ENCODE measurements at places on chromosomes 3 and 15.

DNA sequence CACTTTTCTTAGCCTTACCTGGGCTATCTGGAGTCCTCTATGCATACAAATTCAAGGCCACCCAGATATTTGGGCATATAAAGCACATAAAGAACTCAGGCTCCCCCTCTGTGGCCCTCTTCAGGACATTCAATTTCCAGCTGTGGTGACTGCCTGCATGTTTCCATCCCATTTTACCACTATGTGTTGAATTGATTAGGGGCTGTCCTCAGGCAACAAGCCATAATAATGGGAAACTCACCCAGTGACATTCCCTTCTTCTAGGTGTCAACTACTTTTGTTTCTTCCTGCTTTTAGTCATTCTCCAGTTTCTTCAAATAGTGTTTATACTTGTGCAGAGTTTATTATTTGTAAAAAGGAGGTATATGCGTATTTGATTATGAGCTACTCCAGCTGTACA lies 18.0 kb downstream of the NRG4 start:
- H3K27me3 ChIP-seq: no peaks in the 10 kb centered on the region
- H3K4me1 ChIP-seq: no peaks in the 10 kb centered on the region
- H3K4me3 ChIP-seq: no peak overlapping the region
- H3K27ac ChIP-seq: no peak overlapping the region
- H3K36me3 ChIP-seq: no peaks in the 10 kb centered on the region

DNA sequence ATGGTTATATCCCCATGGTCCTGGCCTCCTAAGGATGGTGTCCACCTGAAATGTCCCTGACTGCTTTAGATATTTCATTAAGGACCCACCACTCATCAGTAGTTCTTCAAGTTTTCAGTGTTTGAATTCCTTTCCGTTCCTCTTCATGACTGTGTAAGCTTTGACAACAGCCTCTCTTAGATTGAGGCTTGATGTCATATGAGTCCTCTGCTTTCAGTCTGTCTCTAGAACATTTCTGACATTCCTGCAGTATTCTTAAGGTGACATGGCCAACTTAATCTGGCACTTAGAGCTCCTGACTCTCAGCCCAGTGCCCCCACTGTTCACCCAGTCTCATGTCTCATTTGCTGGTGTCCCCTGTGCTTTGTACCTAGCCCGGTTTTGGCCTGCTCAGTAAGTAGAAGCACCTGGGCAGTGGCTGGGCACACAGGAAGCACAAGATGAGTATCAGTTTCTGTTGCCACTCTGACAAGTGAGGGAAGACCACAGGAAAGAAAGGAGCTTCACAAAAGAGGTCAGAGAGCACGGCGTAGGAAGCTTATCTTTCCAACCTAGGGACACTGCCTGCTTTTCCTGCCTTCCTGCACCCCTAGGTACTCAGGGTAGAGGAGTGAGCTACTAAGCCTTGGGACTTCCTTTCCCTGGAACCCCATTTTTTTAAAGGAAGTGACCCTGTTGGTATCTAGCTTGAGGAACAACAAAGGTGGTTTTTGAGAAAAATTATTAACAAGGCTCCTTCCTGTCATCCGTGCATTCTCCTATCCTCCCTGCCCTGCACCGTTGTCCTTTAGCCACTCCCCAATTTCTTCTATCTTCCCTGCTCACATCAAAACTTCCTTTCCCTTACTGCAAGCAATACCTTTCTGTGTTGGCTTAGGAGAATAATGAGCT lies 103.1 kb downstream of the KLHL25 start:
- H3K36me3 ChIP-seq: peaks cover 43% of the 10 kb centered on the region
- peak overlapping the region; percentile 58 for H3K27ac ChIP-seq
- no peaks in the 10 kb centered on the region for H3K27me3 ChIP-seq
- H3K4me3 ChIP-seq: no peak overlapping the region

DNA sequence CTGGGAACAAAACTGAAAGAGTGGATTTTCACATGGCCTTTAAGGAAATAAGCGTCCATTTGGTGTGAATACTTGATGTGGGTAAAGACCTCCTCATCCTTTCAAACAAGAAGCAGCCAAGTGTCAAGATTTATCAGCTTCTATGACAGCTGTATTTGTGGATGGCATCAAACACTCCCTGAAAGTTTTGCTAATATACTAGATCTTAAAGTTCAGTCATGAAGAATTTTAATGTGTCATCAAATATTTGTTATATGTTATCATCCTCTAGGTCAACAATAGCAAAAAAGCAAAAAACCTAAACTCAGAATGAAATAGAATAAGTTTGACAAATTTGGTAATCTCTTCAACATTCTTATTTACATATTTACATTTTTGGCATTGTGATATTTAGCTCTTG lies 29.1 kb upstream of the LYSMD4 start:
- no peak overlapping the region for H3K4me3 ChIP-seq
- H3K4me1 ChIP-seq: no peaks in the 10 kb centered on the region
- H3K27me3 ChIP-seq: no peaks in the 10 kb centered on the region
- no peak for DNase-seq

DNA sequence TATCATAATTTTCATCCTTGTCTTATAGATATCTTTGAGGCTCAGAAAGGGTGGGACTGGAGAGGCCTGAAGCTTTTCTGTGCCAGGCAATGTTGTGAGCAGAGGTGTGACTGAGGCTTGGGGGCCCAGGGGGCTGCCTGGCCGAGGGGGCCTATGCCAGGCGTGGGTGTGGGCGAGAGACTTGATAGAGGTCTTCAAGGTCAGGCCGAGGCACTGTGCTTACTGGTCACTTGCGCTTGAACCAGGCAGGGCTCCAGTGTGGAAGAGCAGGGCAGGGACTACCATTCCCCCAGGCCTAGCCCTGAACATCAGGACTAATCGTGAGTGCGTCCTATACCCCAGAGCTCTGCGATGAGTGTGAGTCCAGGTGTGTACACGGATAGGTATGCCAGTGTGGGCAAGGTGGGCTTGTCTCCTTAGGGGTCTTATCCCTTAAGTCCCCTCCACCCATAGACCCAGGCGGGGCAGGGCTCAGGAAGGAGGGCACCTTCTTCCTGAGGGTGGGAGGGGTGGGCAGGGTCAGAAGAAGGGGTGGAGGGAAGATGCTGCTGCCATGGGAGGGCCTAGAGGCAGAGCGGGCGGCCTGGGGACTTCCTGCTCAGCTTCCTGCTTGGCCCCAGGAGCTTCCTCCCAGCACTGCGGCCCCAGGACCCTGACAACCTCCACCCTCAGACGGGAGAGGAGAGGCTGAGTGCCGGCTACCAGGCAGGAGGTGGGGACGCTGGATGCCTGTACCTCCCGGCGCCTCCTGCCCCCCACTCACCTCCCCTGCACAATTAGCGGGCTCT lies 84.7 kb downstream of the LINGO1 start:
- H3K27ac ChIP-seq: no peak overlapping the region
- H3K27me3 ChIP-seq: no peaks in the 10 kb centered on the region
- no peaks in the 10 kb centered on the region for H3K4me1 ChIP-seq
- H3K36me3 ChIP-seq: no peaks in the 10 kb centered on the region

DNA sequence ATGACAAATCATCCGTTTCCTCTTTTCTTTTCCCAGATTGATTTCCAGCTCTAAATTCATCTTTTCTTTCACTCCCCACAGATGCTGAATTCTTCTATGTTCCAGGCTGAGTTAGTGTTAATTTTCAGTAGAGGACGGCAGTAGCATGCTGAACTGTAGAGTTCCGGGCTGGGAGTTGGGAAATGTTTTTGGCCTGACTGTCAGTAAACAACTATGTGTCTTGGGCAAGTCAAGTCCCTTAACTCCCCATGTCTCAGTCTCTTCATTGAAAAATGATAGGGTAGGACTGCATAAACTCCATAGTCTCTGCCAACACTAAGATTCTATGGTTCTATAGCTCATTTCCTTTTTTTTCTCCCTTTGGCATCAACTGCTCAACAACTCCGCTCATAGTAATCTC lies 333.9 kb downstream of the TIGIT start:
- no peaks in the 10 kb centered on the region for H3K4me1 ChIP-seq
- H3K27ac ChIP-seq: no peak overlapping the region
- no peak for DNase-seq
- no peak overlapping the region for H3K4me3 ChIP-seq
- H3K27me3 ChIP-seq: no peaks in the 10 kb centered on the region

DNA sequence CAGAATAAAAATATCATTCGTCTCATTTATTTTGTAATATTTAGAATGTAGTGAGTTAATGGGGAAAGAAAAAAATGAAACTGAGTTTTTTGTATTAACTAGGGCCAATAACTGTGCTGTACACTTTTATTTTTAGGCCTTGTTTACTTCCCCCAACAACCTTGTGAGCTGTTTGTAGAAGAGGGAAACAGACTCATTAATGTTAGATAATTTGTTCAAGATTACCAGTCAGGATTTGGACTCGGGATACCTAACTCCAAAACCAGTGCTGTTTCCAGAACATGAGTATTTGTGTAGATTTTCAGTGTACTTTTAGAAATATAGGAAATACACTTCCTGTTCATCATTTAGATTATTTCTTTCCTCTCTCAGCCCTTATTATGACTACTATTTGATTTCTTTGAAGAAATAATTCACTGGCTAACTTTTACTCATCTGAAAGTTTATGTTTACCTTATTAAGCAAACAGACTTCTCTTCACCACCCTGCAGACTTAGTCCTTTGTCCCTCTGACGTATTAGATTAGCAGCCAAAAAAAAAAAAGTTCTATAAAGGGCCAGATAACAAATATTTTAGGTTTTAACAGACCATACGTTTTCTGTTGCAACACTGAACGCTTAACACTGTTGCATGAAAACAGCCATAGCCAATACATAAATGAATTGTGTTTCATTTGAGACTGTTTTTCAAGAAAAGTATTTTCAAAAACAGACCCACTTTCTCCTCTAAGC lies 192.5 kb upstream of the CGNL1 start:
- no peaks in the 10 kb centered on the region for H3K4me1 ChIP-seq
- H3K27me3 ChIP-seq: no peaks in the 10 kb centered on the region
- DNase-seq: no peak
- no peak overlapping the region for H3K4me3 ChIP-seq

- no peaks in the 10 kb centered on the region for H3K36me3 ChIP-seq
- H3K27me3 ChIP-seq: no peaks in the 10 kb centered on the region
- H3K4me3 ChIP-seq: no peak overlapping the region
- no peak overlapping the region for H3K27ac ChIP-seq
These were observed 31.7 kb upstream of the XYLB start for GRCh38 chr3:38314764-38315487.

DNA sequence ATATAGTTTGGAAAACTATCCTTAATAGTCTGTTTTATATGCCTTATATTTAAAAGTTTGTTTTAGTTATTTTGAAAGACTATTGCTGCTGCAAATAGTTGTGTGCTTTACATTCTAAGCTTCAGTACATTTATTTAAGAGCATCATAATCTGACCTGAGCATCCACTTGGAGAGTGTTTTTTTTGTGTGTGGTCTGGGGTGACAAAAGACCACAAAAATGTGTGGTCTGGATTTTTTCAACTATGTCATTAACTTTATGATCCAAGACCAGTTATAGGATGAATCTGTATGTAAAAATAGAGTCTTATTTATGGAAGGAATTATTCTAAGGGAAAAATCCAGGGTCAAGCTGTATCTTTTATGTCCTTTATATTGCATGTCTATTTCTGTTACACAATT lies 77.4 kb downstream of the SLTM start:
- no peaks in the 10 kb centered on the region for H3K27me3 ChIP-seq
- no peak overlapping the region for H3K27ac ChIP-seq
- no peaks in the 10 kb centered on the region for H3K4me1 ChIP-seq
- H3K4me3 ChIP-seq: no peak overlapping the region
- H3K36me3 ChIP-seq: peaks cover 14% of the 10 kb centered on the region

DNA sequence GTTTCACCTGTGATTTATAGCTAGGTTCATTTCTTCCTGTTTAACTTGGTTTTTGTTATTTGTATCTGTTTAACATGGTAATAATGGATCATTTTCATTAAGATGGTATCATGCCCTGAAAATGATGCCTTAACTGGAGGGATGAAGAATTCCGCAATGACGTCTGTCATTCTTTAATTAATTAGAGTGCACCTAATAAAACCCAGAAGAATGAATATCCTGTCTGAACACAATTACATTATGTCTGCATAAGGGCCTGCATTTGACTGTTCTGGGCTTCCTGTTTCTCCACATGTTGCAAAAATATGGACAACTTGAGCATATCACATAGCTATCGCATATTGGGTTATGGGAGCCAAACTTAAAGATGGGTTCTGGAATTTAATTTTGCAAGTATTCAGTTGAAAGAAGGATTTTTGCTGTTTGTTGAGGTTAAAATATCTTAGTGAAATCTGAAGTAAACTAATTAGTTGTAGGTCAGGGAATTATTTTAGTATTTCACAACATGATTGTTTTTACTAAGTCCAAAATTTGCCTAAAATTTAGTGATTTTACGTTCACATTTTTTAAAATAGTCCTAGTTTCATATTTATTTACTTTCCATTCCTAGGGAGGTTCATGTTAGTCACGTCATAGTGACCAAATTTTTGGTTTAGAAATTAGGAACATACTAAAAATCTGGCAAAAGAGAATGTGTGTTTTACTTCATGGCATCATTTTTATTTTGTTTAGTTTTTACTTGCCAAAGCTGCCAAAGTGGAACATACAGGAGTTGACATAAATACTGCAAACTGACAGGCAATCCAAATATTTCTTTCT lies 321.0 kb upstream of the TGFBR2 start:
- no peak for DNase-seq
- peaks cover 6% of the 10 kb centered on the region for H3K4me1 ChIP-seq
- peak overlapping the region; percentile 58 for H3K27ac ChIP-seq
- H3K4me3 ChIP-seq: no peak overlapping the region

DNA sequence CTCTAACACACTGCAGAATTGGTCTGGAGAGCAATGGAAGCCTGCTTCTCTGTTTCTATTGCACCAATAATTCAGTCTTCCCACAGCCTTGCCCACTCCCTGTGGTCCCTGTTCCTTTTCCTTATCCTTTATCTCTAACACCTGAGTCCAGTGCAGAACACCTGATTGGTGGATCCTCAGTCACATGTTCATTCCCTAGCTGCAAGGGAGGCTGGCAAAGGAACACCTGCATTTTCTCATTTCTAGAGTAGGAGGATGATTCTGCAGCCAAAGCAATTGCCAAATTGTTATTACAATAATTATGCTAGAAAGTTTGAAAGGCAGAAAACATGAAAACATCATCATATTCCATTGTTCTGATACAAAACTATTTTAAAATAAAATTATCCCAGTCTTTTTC lies 83.8 kb upstream of the SAMMSON start:
- H3K36me3 ChIP-seq: no peaks in the 10 kb centered on the region
- no peak overlapping the region for H3K4me3 ChIP-seq
- DNase-seq: no peak
- H3K27ac ChIP-seq: no peak overlapping the region
- no peaks in the 10 kb centered on the region for H3K27me3 ChIP-seq
- no peaks in the 10 kb centered on the region for H3K4me1 ChIP-seq

- peak overlapping the region; percentile 82 for H3K27ac ChIP-seq
- H3K4me1 ChIP-seq: peaks cover 20% of the 10 kb centered on the region
- H3K27me3 ChIP-seq: no peaks in the 10 kb centered on the region
- H3K36me3 ChIP-seq: peaks cover 22% of the 10 kb centered on the region
These were observed 960 bp downstream of the MFN1 start for GRCh38 chr3:179348325-179349013.

- H3K4me3 ChIP-seq: no peak overlapping the region
- H3K27ac ChIP-seq: no peak overlapping the region
- H3K36me3 ChIP-seq: no peaks in the 10 kb centered on the region
- DNase-seq: no peak
These were observed 13.7 kb downstream of the FAM107A start for GRCh38 chr3:58563386-58564035.
